WERI-Rb-1 (cell line): ENCODE measurements at places on chromosomes 2 and 18.

- DNase-seq = no peak
Measured at GRCh38 chr18:5955861-5956260, 60.5 kb upstream of the TMEM200C start.

DNA sequence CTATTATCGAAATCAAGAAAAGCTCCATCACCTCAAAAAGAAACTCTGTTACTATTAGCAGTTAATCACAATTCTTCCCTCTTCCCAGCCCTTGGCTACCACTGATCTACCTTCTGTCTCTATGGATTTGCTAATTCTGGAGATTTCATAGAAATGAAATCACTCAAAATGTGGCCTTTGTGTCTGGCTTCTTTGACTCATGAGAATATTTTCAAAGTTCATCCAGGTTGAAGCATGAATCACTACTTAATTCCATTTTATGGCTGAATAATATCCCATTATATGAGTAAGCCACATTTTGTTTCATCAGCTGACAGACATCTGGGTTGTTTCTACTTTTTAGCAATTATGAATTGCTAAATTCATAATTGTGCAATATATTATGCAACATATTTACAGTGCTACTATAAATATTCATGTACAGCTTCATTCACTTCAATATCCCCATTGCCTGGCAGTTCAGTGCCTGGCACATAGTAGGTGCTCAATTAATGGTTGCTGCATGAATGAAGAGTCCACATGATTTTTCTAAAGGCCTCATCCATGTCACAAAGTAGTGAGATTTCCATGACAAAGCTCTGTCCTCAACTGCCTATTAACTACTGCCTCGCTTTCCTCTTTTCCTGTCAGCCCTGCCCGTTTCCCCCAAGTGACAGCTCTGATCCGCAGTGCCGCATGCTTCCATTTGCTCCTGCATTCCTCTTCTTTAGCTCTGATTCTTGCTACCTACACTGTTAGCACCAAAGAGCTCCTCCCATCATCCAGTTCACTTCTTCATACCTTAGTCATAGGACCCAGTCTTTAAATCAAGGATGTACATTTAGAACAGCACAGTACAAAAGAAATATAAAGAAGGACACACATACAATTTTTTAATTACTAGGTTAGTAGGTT, 32.8 kb downstream of the CCDC93 start:
- DNase-seq = no peak

DNA sequence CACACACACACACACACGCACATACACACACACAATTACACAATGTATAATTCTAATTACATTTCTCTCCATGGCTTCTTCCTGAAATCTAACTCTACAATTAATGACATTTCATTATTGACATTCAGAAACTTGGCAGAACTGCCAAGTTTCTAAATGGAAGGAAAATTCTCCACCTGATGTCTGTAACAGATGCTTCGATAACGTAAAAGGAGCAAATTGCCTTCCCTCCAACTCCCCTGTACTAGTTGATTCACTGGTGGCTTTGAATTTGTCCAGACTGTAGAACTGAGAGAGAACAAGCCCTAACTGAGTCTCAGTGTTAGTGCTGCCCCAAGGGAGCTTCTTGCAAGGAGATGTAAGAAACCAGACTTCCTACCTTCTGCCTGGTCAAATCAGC, 255.1 kb upstream of the TMEM200C start:
- no peak for DNase-seq

DNA sequence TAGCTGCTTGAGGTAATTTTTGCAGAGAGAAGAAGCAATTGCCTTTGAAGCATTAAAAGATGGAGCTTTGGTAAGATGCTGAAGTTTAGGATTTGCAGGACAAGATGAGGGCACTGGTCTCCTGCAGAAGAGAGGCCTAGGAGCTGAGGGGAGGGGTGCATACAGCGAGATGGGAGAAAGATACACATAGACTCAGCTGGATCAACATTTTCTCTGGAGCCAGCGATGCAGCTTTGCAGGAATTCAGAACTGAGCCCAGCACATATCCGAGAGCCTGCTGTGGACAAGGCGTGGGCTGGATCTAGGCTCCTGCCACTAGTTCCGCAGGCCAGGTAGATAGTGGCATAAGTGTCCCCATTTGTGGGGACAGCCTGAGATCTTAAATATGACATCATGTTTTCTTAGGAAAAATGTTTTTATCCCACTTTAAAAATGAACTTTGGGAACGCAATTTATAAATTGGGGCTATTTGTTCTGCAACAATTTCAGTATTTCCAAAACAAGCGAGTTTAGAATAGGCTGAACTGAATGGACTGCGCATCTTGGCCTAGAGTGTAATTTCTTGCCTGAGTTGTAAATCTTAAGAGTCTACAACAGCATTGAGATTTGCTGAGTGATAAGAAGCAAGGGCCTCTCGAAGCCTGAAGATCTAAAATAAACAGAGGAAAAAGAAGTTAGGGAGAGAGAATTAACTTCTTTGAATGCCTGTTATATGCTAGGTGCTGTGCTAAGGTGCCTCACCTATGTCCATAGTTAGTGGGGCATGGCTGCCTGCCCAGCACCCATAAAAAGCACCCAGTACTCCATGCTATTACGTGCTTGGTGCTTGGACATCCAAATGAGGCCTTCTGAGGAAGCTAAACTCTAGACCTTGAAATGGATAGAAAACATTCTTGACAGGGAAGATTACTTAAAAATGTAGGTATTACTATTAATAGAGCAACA, 17.3 kb downstream of the GRHL1 start:
- no peak for DNase-seq

DNA sequence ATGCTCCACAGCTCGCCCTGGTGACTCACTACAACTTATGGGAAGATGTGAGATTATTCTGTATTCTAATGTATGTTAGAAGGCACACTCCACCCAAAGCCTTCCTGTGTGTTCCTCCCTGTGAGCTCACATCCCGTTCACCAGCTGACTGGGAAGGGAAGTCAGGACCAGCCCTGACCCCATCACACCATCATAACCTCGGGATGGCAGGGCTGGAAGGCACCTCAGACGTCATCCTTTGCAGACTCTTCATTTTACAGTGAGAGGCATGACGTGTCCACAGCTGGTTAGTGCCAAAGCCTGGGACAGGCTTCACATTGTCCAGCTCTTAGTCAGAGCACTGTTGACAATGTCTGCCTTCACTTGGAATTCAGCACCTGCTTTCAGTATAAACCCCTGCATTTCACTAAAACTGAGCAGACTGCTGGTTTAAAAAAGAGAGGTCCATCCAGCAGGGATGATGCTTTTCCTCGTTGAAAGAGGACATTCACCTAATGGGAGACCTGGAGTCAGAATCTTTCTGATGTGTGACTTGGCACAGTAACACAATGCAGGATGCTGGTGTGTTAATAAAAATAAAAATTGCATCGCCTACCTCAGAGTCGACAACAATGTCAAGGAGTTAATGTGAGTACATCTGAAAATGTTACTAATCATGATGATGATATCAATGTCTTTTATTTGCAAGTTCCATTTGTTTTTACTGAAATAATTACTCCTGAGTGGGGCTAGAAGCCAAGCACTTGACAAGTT, 418.0 kb upstream of the TNP1 start:
- no peak for DNase-seq

- DNase-seq = peak; percentile 55
Measured at GRCh38 chr2:172086241-172087206, 1.2 kb downstream of the DLX1 start.

- no peak for DNase-seq
Measured at GRCh38 chr18:7937268-7937667, 370.2 kb downstream of the PTPRM start.

GRCh38 chr18:60040971-60041370, 141.2 kb downstream of the PMAIP1 start:
- DNase-seq = no peak
